ENCODE measurements at places on chromosomes 6 and 20.

DNA sequence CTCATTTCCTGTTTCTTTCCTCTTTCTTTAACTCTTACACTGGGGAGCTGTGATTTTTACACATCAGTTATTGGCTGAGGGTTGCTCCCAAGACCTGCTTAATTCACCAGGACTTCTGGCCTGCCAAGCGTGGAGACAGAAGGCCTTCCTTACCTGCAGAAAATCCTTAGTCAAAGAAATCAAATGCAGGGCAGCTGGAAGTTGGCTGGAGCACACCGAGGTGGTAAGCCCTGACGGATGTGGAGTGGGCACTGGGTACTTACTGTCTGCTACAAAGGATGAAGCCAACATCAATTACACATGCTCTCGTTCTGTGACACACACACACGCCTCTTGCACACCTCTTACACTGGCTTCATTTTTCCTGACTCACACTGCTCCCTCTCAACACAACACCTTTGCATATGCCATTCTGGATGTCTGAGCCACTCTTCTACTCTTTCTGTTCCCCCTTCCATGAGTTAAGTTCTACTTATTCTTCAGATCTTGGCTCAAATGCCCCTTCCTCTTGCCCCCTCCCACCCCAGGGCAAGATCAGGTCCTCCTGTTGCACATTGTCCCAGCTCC is 61.6 kb downstream of the TTI1 start:
- no peak for DNase-seq

DNA sequence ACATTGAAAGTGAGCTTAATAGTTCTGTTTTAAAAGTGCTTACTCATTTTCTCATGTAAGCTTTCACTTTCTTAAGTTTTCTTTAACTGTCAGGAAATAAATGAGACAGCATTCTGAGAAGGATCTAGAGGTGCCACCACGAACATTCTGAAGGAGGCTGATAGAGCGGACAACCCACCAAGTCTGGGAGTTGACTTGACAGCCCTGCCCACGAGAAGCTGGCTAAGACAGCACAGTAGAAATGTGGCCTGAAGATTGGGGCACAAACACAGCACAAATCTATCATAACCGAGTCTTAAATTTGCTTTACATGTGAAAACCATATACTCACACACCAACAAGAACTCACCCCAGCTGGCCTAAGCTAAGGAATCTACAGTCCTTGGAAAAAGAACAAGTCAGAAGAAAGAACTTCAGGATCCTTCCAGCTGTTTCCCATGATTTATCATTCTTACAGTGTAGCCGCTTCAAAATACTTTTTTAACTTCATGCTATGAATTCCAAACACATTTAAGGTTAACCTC is 144.2 kb upstream of the TNFAIP3 start:
- no peak for DNase-seq

- no peak for DNase-seq
These were observed 133.0 kb upstream of the FLRT3 start for GRCh38 chr20:14470231-14470899.

DNA sequence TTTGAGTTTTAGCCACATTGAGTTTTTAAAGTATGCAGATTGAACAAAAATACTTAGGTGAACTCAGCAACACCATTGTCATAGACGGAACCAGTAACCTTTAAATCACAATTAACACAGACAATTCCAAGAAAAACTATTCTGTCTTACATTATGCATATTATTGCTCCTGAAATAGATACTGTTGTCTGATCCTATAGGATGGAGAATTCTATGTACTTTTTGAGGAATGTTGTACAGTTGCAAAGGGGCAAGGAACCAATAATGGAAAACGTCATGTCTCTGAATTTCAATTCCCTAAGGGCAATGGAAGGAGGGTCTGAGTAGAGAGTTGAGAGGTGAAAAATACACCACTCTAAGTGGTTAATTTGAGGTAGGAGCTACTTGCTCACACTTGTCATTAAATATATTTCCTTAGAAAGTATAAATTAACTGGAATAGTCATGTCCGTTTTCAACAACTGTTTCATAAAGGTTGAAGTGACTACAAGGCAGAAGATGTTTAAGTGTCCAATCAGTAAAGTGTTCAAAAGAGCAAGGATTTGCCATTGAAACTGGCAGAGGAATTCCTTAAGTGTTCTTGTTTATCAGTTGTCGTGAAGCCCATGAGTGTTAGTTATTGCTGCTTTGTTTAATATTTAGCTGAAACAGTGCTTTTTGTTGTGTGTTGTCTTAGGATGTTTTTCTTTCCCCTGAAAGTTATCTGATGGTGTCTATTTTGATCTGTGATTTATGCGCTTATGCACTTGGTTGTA is 1.3 kb downstream of the NKAIN2 start:
- DNase-seq, result no peak

GRCh38 chr6:96246563-96246962 is 230.8 kb downstream of the FUT9 start:
- no peak for DNase-seq

DNA sequence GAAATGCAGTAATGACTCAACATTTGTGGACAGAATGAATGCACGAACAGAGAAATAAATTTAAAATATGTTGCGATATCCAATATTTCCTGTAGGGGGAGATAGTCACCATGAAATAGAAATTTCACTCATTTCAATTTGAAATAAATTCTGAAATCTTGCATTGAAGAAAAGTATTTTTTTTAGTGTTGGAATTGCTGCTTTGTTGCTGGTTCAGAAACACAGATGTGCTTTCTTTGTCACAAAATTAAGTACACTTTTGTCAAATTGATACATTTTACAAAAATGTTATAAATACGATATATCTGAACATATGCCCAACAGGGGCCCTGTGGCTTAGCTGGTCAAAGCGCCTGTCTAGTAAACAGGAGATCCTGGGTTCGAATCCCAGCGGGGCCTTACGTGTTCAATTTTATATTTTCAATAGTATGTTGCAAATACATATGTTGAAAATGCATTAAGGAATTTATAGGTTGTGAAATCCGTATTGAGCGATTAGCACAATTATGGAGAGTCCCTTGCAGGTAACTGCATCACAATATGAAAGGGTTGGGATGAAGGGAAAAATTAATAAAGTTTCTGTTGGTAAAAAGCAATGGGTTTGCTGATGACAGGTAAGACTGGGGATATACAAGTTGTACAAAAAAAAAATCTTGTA is 85.4 kb upstream of the PRSS16 start:
- DNase-seq, result no peak

GRCh38 chr6:147757291-147757690 is 248.8 kb downstream of the SAMD5 start:
- DNase-seq, result no peak

Data from stromal cell of bone marrow (primary cell).